ENCODE measurements at places on chromosomes 12 and 14.

- DNase-seq = peak; percentile 40
These were observed 398.8 kb downstream of the PRKD1 start for GRCh38 chr14:29528889-29529288.

GRCh38 chr12:1531153-1531653 is 63.2 kb downstream of the FBXL14 start:
- DNase-seq = no peak

GRCh38 chr12:52532636-52533035 is 12.4 kb upstream of the KRT5 start:
- no peak for DNase-seq

DNA sequence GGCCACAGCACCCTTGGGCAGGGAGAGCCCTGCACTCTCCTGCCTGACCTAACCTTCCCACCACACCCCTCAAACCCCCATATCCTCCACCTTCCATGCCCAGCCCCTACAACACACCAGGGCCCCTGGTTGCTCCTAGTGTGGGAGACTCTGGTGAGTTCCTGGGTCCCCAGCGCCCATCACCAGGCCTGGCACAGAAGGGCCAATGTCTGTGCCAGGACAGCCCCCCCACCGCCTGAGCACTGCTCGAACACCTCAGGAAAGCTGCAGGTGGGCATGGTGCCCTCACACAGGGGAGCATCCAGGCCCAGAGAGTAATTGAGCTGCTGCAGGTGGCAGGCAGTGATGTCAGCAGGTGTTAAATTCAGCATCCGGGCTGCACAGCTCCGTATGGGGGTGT is 15.2 kb downstream of the ADCY6 start:
- DNase-seq = no peak

GRCh38 chr12:88472248-88472647 is 108.0 kb downstream of the KITLG start:
- peak; percentile 25 for DNase-seq

DNA sequence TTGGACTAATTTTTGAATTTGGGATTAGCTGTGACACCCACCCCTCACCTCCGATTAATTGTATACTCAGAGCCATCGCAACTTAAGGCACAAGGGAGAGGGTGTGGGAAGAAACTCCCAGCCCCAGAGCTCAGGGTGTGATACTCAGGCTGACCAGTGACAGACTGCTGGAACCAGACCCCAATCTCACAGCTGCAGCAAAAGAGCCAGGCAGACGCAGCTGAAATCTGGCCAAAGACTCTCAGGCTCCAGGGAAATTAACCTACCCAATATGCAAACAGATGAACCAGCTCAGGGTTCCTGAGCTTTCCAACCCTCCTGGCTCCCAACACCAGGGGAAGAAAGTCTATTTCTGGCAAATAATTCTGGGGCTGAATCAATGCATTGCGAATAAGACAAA is 30.5 kb downstream of the ANAPC7 start:
- no peak for DNase-seq

DNA sequence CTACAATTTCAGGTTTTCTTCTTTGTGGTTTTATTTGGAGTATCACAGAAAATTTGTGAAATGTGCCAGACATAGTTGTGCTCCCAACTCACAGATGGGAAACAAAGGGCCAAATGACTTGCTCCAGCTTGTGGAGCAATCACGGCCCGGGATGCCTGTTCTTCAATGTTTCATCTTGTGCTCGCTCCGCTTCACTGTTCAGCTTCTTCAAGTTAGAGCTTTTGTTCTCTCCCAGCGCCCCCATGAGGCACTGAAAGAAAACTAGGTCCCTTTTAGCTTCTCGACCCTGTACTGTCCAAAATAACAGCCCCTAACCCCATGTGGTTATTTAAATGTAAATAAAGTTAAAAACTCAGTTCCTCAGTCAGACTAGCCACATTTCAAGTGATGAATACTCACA is 187.9 kb upstream of the STXBP6 start:
- DNase-seq = no peak

DNA sequence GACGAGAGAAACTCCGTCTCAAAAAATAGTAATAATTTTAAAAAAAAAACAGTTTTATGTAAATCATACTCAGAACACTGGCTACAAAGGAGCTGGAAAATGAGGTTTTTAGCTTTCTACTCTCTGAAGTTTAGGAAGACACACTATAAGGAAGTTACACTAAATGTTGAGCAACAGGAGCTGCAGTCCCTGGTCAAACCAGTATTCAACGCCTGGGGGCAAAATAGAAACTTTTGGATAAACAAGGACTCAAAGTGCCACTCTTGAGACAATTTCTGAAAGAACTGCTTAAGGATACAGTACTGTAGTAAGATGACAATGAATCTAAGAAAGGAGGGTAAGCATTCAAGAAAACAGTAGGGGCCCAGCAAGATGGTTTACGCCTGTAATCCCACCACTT is 29.3 kb downstream of the ACTR6 start:
- DNase-seq = no peak

DNA sequence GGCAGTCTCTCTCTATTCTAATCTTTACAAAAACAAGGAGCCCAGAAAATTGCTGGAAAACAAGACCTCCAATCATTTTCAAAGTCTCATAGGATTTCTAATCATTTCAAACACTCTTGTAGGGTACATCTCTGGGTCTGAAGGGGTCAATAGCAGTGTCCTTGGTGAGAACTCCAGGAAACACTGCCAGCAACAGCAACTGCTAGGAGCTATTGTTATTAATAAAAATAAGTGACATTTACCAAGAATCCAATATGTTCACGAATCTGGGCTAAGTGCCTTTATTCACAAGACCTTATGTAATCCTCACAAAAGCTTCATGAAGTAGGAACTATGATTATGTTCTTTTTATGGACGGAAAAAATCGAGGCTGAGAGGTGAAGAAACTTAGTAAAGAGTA is 72.8 kb downstream of the TTC7B start:
- DNase-seq = no peak

DNA sequence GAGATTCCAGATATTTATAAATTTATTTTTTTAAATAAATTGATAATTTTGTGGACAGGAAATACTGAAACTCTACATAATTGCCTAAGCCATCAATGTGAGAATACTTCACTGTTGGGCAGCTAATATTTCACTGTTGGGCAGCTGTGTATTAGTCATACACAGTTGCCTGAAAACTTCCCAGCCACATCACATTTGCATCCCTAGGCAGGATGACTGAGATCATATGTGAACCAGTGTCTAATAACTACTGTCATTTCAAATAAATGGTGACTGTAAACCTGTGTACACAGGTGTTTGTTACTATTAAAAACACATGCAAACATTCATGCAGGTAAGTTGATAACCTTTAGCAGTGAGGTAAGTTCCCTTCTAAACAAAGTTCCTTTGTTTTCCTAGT is 43.9 kb downstream of the TMTC3 start:
- DNase-seq = no peak

DNA sequence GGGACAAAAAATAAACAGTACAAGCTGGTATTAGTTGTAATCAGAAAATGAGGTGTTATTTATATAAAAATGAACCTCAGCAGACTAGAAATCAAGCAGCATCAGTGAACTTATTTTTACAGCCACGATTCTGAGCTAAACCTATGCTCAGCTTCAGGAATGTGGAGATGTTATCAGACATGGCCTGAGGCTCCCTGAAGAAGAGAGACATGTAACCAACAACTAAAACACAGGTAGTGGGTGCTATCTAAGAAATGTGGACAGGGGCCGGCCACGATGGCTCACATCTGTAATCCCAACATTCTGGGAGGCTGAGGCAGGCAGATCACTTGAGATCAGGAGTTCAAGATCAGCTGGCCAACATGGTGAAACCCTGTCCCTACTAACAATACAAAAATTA is 534.3 kb downstream of the VRK1 start:
- DNase-seq = no peak

Data from NCI-H1105 treated with DMSO at 0.1 percent for 48 hours (cell line).